ENCODE measurements at places on chromosomes 2 and 18.

GRCh38 chr2:182726473-182726872 lies 10.4 kb downstream of the DNAJC10 start:
- no peak for DNase-seq

DNA sequence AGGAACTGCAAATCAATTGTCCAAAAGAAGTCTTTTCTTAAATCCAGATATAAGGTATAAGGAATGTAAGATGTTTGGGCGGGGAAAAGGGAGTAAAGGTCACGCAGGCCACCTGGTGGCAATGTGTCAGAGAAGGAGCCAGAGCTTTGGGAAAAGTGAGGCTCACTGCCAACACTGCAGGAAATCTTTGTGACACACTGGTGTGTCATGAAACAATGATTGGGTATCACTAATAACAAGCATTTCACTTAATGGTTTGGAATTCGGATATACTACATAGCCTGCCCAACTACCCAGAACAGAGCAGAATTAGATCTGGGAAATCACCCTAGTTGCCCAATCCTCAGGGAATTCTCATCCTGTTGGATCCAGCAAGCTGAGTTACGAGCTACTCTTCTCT lies 61.0 kb downstream of the RBMS1 start:
- no peak for DNase-seq

- no peak for DNase-seq
These were observed 63.3 kb downstream of the SUCLG1 start for GRCh38 chr2:84395820-84396219.

DNA sequence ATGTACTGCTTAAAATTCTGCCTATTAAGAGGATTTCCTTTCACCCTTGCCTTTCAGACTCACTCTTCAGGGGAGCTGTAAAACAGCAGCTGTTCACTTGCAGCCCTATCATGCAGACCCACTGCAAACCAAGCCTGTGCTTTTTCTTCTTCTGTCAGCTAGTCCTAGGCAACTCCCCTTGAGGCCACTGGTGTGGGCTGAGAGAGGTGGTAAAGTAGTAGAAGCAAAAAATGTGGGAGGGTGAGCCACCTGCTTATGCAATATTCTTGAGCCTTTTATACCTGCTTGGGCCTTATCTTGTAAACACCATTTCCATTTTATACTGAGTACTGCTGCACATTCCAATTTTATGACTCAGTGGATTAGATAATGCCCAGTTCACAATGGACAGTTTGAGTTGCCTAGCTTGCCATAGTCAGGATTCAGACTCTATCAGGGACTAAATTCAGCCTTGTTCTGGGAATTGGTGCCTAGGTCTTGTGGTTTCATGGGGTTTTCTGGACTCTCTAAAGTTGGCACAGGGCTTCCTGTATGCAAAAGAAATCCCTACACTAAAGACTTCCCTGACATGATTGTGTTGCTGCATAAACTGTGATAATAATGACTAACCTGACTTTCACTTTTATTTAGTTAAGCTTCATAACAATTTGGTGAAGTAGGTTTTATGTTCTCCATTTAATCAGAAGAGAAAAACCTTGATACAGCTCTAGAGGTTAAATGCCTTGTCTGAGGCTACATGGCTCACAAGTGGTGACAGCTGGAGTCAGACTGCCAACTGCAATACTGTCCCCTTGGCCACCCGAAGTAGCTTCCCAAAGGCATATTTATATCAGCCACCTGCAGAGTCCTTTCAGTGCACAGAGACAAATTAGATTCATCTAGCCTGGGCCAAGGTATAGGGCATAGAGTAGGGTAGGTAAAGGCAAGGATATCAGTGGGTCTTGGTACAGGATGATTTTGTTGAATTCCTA lies 47.4 kb upstream of the KDM3A start:
- DNase-seq, result no peak

DNA sequence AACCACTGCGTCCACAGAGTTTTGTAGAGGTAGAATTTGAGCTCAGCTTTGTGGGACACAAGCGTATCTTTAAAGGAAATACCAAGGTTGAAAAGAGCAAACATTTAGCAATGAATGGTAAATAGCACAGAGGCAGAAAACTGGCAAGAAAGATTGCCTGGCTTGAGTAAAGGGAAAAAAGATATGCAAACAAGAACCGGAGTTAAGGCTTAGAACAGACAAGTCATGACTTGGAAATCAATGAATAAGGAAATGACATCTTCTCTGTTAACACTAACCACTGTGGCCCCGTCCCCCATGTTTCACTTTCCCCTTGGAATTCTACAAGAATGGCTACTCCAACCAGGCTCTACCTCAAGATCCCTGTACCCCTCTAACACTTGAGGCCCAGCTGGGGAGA lies 3.8 kb downstream of the STAM2 start:
- no peak for DNase-seq

DNA sequence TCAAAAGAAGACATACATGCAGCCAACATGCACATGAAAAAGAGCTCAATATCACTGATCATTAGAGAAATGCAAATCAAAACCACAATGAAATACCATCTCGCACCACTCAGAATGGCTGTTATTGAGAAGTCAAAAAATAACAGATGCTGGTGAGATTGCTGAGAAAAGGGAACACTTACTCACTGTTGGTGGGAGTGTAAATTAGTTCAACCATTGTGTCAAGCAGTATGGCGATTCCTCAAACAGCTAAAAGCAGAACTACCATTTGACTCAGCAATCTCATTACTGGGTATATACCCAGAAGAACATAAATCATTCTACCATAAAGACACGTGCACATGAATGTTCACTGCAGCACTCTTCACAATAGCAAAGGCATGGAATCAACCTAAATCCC lies 95.5 kb upstream of the XIRP2 start:
- DNase-seq, result no peak

DNA sequence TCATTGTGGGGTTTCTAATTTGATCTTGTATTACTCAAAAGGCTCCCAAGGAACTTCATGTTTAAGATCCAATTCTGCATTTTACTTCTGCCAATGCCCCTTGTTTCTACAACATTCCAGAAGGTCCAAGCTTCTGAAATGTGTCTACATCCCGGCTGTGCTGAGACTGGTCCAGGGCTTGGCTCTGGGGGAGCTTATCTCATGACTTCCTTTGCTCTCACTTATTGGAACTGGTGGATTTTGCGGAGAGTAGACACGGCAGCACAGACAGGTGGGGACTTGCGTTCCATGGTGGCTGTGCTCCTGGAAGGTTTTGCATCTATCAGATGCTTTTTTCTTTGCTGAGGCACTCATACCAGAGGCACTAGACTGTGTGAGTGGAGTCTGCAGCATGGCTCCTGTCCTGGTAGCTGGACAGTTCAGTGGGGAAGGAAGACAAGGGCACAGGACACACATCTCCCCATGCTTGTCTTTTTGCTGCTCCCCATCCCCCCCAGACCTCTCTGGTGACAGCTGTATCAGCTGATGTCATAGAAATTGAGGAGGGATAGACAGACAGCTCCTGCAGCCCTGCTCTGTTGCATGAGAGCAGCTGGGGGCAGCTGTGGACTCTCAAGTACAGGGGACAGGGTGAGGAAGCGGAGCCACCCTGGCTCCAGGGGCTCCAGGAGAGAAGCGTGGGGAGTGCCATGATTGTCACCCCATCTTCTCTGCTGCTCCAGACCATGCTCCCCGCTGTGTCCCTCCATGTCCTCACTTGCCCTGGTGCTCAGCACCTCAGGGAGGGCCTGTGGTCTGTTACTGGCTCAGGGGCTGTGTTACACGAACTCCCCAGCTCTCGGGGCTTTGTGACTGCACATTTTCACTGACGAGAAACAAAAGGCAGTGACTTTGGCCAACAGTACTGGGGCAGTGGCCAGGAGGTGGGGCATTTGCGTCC lies 46.0 kb downstream of the ACAA2 start:
- no peak for DNase-seq

- no peak for DNase-seq
These were observed 91.4 kb upstream of the NCK2 start for GRCh38 chr2:105653302-105653701.

DNA sequence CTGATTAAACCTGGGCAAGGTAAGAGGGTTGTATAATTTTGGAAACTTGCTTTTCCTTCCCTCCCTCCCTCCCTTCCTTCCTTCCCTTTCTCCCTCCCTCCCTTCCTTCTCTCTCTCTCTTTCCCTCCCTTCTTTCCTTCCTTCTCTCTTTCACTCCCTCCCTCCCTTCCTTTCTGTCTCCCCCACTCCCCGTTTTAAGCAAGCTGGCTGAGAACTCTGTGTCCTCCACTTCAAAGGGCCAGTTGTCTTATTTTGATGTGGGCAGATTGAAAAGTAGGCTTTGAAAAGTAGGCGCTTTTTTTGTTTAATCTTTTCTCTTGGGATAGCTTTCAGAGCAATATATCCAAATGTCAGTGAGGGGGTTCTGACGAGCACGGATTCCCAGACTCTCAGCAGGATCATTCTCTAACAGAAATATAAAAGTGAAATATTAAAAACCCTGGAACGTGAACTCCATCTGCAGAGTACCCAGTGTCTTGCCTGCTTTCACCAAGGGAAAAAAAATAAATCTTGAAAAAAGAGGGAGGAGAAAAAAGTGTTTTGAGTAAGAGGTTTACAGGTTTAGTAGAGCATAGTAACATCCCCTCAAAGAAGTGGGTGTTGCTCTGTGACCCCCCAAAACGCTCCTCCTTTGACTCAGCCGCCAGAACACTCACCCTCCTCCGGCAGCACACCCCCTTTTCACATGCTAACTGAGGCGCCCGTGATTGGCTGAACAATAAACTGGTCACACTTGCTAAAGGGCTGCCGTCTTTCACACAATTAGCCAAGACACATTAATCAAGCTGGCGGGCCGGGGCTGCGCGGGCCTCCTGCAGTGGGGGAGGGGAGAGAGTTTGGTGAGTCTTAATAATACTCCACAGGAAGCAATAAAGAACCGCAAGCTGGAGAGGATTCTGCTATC lies 52.2 kb downstream of the CDK15 start:
- peak; percentile 42 for DNase-seq

DNA sequence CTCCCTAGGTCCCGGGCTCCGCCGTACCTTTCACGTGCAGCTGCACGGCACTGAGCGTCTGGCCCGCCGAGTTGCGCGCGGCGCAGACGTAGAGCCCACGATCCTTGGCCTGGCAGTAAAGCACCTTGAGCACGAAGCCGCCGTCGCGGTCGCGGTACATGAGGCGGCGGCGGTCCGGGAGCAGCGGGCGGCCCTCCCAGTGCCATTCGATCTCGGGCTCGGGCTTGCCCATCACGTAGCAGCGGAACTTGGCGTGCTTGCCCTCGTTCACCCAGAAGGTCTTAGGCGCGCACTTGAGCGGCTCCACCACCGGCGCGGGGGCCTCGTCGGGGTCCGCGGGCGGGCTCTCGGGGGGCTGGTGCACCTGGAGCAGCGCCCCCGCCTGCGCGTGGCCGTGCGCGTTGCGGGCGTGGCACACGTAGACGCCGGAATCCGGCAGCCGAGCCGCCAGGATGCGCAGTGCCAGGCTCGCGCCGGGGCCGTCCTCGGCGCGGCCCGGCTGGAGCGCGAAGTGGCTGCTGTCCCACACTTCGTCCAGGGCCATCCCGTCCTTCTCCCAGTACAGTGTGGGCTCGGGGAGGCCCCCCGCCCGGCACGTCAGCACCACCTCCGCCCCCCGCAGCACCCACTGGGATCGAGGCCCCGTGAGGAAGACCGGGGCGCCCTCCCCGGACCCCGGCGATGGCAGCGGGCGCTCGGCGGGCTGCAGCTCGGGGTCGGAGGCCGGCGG lies 980 bp downstream of the OBSL1 start:
- DNase-seq, result peak; percentile 35

- no peak for DNase-seq
These were observed 785.0 kb downstream of the CNTNAP5 start for GRCh38 chr2:124810132-124810531.

DNA sequence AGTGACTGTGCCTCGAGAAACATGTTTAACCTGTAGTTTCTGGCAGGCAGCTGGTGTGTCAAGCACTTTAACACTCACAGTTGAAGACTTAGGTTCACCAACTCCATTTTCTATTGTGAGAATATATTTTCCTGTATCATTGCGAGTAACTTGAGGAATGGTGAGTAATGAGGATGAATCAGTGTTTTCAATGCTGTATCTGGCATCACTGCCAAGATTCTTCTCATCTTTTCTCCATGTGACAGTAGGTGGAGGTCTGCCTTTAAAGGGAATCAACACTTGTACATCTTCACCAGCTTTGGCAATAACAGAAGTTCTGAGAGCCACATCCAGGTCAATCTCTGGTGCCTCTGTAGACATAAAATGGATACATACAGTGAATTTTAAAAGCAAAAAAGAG lies 72.8 kb downstream of the PLEKHA3 start:
- DNase-seq, result no peak

- no peak for DNase-seq
These were observed 971.0 kb upstream of the CDH2 start for GRCh38 chr18:29147944-29148343.

DNA sequence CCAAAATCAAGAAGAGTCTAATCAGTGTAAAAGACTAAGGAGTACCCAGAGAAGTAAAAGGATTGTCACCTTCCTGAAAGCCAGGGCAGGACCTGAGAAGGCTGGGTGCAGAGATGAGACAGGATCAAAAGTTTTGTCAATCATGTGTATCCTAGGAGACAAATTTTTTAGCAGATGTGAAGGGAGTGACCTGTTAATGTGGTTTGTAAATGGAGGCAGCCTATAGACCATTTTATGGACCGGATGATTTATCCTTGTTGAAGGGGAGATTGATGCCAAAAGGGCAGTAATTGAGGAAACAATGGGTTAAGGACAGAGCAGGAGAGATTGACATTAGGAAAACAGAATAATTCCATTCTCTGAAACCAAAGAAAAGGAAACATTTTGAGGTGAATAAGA lies 813 bp downstream of the NDC80 start:
- DNase-seq, result no peak

- DNase-seq, result no peak
These were observed 256.0 kb upstream of the POU3F3 start for GRCh38 chr2:104597942-104598341.

- no peak for DNase-seq
These were observed 174.0 kb downstream of the ASB1 start for GRCh38 chr2:238600506-238601432.

GRCh38 chr2:201906777-201907562 lies 100.6 kb downstream of the CDK15 start:
- no peak for DNase-seq

GRCh38 chr18:34981487-34981886 lies 59.7 kb upstream of the MAPRE2 start:
- DNase-seq, result no peak

DNA sequence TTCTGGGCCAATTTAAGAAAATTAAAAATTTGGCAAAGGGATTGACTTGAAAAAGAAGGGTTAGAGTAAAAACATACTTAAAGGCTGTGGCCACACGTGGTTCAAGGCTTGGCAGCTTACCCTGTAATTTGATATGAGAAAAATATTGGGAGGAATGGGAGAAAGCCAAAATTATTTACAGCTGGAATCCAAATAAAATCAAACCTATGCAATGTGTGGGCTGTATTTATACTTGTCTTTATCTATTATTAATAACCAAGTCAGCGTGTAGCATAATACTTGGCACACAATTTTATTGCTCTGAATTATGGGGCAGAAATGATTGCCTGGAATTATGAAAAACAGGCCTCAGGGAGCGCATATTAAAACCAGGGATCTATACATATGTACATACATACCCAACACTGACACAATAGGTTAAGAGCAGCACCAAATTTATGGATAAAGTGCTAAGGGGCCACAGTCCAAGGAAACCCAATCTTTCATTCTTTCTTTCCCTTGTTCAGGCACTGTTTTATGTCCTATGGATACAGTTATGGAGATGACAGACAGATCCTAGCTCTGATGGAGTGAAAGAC lies 35.6 kb downstream of the FAM124B start:
- no peak for DNase-seq

All from stimulated activated CD4-positive, alpha-beta T cell treated with anti-CD3 and anti-CD28 coated beads, Interleukin-15, amount 100 ng/mL, for 24 hours (primary cell).